ENCODE measurements at places on chromosomes 1 and 21.

DNA sequence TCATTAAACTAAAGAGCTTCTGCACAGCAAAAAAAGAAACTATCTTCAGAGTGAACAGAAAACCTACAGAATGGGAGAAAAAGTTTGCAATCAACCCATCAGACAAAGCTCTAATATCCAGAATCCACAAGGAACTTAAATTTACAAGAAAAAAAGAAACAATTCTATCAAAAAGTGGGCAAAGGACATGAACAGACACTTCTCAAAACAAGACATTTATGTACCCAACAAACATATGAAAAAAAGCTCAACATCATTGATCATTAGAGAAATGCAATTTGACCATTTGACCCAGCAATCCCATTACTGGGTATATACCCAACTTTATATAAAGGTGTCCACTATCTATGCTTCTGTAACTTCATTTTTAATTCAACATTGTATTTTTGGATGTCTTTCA lies 31.1 kb upstream of the VN1R5 start:
- DNase-seq: no peak

GRCh38 chr1:59143133-59143487 lies 153.8 kb upstream of the FGGY start:
- DNase-seq: peak; percentile 98

DNA sequence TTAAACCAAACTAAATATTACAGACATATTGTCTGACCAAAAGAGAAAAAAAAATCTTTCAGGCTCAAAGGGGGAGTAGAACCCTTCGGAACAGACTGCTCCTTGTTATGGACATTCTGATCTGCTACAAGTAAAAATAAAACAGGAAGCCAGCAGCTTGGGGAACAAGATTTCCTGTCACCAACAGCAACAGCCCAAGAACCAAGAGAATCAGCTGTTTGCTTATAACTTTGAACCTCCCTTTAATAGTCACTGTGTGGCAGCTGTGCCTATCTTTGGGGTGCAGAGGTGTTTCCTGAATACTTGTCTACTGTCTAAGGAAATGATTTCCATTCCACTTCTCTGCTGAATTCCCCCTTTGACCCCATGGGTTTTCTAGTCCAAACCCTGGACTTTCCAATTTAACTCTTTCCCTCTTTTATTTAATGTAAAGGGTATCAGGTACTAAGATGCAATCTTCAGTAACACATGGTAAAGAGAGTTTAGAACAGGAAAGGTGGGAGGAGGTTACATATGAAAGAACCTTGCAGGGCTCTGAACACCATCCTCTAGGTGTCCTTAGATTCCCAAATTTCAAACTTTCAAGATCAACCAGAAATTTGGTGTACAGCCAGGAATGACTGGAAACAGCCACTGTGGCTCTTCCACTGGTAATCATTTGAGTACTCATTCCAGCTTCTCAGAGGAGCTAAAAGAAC lies 38.6 kb downstream of the GPR3 start:
- DNase-seq: peak; percentile 15

DNA sequence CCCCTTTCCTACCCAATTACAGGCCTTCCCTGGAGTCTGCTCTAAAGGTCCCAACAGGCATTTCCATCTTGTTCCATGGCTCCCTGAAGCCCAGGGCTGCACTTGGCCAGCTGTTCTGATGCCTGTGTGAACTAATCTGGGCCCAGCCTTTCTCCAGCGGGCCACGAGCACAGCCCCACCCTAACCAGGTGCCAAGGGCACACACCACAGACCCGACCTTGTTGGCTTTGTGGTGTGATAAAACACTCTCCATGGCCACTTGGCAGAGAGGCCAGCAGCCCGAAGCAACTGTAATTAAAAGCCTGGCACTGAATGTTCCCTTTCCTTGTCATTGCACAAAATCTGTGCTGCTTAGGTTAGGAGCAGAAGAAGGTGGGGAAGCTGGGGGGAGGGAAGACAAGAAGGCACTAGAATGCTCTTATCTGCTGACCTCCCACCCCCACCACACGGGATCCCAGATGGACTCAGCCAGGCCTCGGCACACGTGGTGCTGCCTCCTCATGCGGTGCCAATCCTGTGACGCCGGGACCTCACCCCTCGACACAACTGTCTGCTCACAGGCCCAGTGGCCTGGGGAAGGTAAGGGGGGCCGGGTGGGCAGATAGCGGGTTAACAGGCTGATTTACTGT lies 9.9 kb downstream of the HCRTR1 start:
- DNase-seq: no peak

GRCh38 chr1:103063921-103064320 lies 44.4 kb downstream of the COL11A1 start:
- no peak for DNase-seq
